ENCODE measurements at places on chromosomes 5 and 9.
A peak's percentile ranks its signal among the peaks of the same experiment; 100 is the strongest.

DNA sequence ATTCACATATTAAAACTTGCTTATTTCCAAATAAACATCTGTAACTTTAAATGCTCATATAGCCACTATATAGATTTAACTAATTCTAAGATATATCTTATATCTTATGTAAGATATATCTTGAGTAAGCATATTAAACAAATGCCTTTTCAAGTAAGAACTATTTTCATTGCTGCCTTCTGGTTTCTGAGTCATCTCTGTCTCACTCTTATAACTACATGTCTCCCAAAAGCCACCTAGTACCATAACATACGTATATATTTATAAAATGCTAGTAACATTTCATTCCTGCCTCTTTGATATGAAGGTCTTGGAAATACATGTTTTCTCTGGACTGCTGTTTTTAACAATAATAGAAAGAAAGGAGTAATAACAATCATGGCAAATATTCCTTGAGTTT, 429.5 kb downstream of the DTWD2 start:
- no peak for DNase-seq

DNA sequence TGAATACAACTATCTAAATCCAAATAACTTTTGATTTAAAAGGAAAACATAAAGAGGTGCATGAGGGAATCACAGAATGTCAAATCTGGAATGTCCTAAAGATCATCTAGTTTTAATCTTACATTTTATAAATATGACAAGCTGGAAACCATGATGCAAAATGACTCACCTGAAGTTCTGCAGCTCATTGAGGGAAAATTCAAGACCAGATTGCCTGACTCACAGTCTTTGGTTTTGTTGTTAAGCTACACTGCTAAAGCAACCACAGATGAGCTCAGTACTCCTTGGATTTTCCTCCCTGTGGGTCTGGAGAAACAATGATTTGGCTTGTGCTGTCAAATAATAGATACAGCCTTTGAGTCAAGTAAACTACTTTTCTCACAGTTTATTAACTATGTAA, 19.1 kb upstream of the EDIL3 start:
- DNase-seq, result no peak

DNA sequence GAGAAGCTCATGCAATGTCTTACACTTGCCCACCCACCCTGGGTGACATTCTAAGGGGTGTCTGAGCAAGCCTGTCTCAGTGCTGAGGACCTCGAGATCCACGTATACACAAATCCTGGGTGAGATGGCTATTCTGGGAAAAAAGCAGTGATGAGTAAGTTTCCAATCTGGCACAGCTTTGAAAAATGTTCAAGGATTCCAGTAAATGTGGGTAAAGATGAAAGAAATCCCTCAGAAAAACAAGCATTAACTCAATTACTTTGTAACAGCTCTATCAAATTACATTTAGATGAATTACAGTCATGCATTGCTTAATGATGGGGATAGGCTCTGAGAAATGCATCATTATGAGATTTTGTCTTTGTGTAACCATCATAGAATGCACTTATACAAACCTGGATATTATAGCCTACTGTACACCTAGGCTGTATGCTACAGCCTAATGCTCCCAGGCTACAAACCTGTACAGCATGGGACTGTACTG, 26.9 kb downstream of the GOLM1 start:
- DNase-seq, result no peak

DNA sequence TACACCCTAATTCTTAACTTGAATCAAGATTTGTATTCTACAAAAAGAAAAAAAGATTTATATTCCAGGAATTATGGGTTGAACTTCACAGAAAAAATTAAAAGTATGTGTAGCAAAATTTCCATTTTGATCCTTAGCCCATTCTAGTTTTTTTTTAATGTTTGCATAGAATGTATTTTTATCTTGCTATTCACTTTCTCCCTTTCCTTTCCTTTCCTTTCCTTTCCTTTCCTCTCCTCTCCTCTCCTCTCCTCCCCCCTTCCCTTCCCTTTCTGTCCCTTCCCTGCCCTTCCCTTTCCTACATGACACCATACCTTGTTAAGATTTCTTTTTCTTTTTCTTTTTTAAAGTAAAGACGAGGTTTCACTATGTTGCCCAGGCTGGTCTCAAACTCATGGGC, 542.5 kb upstream of the PTGER4 start:
- no peak for DNase-seq

- DNase-seq, result no peak
Measured at GRCh38 chr9:87850391-87850790, 32.3 kb upstream of the SPATA31E1 start.

GRCh38 chr5:18732556-18733479, 1098.6 kb downstream of the TAF11L14 start:
- DNase-seq, result no peak

GRCh38 chr9:136416427-136416826, 6.0 kb downstream of the PMPCA start:
- DNase-seq, result no peak

DNA sequence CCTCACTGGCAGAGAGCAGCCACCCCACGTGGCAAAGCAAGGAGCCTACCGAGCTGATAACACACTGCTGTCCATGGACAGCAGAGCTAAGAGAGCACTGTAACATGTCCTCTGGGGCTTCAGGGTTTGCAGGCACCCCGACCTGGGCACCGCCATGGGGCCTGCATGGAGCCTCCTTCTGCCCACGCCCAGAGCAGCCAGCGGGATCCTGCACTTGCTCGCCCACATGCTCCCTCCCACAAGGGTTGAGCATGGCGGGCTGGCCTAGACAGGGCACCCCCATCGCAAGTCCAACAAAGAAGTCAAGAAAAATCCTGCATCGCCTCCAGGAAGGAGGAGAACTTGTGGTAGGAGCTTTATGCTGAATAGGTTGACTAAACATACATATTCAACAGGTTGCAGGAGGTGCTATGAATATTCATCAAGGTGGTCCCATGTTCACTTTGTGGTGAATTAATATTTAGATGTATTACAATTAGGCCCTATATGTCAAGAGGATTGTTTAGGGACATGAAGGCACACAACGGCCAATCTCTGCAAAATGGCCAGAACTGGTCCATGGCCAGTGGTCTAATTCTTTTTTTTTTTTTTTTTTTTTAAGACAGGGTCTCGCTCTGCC, 3.8 kb upstream of the MIGA2 start:
- DNase-seq, result no peak

GRCh38 chr9:90998573-90998972, 197.0 kb downstream of the SYK start:
- DNase-seq, result no peak

GRCh38 chr5:38453506-38453905, 102.9 kb downstream of the LIFR start:
- DNase-seq, result peak; percentile 78

- peak; percentile 16 for DNase-seq
Measured at GRCh38 chr5:132050136-132050535, 10.3 kb upstream of the IL3 start.

DNA sequence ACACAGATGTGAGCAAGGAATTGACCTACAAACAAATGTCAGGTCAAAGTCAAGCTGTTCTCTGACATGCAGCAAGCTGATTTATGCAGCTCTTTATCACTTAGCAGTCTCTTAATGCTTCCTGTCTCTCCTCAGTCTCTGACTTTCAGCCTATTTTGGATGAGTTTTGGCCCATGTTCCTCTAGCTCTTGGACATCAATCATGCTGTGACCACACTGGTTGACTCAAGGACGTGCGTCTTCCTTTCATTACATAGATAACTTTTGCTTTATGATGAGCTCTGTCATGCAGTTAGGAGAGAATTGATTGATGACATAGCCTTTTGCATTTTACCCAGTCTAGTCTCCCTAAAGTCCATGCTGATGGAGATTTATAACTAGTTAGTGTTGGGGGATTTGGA, 9.4 kb upstream of the REEP5 start:
- no peak for DNase-seq

- DNase-seq, result peak; percentile 73
Measured at GRCh38 chr9:21964925-21965385, 29.2 kb downstream of the CDKN2A start.

GRCh38 chr5:90289837-90290236, 119.7 kb downstream of the CETN3 start:
- no peak for DNase-seq

DNA sequence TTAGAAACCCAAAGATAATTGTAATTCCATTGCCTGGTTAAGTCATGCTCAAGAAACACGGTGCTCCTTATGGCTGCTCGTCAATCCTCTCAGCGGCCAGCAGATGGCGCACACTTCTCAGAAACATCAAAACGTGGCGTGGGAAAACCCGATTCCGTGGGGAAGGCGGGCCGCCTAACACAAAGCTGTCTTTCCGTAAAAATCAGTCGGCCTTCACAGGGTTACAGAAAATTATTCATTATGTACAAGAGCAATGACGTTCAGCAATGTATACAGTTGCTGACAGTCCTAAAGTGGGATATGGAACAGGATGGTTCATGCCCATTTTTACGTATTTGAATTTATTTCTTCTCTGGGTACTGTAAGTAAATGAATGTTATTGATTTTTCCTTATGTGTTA, 83.5 kb downstream of the PDE4D start:
- peak; percentile 68 for DNase-seq

GRCh38 chr5:65434122-65434521, 47.6 kb downstream of the ADAMTS6 start:
- DNase-seq, result no peak

- no peak for DNase-seq
Measured at GRCh38 chr9:7456377-7456776, 343.2 kb downstream of the DMAC1 start.

DNA sequence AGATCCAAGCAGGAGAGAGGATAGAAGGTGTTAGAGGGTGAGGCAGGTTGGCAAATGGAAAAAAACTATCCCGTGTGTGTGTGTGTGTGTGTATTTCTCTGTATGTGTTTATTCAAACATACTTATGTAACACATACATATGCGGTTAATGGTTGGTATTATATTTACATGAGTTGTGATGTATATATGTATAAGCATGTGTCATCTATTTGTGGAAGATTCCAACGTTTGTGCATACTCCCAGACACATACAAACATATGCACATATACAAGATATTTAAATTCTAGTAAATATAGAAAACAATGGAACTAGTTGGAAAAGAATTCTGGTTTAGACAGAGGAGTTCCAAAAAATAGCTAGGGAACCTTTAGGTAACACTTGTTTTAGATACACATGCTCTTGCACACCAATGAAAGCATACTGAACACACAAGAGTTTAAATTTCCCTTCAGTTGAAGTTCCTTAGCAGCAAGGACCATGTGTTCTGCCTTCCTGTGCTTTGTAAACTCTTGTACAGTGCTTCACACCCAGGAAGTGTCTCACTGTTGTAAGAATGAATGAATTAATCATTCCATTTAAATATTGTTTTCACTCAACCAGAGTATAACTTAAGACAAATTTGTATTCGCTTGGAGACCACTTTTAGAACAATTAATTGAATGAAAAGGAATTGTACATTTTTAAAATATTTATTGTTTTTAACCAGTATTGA, 257.8 kb downstream of the FER start:
- no peak for DNase-seq

DNA sequence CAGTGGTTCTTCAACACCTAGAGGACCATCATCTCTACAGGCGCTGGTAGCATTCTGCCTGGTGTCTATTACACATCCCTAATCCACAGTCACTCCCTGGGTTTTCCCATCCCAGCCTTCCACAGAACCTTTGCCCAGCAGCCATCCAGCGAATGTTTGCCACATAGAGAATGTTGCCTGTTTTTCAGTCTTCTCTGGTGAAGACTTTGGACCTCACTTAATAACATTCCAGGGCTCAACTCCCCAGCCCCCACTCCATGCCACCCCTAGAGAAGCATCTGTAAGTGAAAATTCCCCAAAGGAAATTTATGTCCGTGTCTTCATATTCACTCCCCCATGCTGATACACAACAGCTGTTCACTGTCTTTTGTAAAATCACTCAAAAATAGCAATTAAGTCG, 249.6 kb downstream of the AOPEP start:
- no peak for DNase-seq

DNA sequence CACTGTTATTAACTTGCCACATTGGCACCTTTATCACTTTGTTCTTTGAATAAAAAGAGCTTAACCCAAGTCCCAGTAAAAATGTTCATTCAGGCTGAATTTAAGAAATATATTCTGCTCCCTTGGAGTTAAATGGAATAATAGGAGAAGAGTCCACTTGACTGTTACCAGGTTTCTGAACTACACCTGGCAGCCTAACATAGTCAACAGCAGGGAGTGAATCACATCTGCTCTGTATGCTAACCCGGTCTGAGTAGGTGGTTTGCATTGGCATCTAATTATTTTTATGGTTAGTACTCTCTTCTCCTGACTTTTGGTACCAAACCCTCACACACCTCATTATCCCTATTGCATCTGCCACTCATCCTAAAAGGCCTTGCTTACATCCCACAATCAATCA, 86.7 kb downstream of the STK32A start:
- DNase-seq, result no peak

DNA sequence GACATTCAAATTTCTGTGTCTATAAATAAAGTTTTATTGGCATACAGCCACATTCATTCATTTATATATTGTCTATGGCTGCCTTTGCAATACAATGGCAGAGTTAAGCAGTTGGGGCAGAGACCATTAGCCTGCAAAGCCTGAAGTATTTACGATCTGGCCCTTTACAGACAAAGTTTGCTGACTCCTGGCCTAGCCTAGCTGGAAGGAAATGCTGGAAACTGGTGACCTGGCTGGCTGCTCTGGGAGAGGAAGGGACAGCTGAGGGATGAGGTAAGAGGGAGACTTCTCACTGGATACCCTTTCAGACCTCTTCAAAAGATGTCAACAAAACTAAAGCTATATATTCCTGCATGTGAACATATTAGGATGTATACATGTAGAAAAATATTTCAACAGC, 66.0 kb upstream of the PPARGC1B start:
- no peak for DNase-seq

DNA sequence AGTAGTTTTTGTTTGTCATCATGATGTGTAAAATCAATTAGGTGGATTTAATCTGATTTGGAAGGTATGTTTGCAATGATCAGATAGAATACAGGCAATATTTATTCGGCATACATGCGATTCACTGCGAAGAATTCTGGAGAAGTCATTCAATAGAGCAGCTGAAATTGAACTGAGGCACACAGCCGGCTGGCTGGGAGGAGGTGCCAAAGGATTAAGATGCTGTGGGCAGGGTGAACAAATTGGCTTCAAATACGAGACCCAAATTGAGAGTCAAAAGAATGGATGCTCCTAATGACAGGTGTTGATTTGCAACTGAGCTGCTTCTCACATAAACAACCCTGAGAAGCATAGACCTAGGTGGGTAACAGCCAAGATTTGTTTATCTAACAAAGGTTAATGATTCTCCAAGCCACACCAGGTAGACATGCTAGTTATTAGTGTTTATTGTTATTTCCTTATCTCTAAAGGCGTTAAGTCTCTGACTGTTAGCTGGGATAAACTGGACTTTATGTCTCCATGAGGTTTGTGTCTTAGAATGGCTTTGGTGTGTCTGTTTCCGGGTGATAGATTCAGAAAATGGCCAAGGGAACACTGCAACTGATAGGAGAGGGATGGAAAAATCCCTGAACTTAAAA, 55.3 kb upstream of the CLINT1 start:
- DNase-seq, result no peak

DNA sequence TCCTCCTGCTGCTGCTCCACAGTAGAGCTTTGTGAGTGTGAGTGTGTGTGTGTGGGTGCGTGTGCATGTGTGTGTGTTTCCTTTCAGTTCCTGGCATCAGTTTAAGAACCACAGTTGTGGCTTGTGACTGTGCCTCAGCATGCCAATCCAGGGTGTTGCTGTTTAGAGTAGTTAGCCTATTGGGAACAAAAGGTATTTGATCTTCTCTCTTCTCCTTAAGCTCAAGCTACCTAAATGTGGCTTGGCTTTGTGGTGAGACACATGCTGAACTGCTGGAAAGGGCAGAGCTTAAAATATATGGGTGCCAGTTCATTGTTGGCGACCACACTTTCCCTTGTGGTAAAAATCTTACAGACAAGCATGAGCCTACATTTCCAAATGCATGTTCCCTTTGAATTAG, 116.6 kb upstream of the BNC2 start:
- no peak for DNase-seq

All from activated naive CD4-positive, alpha-beta T cell treated with anti-CD3 and anti-CD28 coated beads, Interleukin-2, amount 10 ng/mL, durations not matched to agents 7 days and 5 days (primary cell).